AG09309 (cell line): ENCODE measurements at places on chromosomes 5 and 9.

GRCh38 chr9:123984802-123985201 is 26.8 kb upstream of the LHX2 start:
- no peak for DNase-seq

DNA sequence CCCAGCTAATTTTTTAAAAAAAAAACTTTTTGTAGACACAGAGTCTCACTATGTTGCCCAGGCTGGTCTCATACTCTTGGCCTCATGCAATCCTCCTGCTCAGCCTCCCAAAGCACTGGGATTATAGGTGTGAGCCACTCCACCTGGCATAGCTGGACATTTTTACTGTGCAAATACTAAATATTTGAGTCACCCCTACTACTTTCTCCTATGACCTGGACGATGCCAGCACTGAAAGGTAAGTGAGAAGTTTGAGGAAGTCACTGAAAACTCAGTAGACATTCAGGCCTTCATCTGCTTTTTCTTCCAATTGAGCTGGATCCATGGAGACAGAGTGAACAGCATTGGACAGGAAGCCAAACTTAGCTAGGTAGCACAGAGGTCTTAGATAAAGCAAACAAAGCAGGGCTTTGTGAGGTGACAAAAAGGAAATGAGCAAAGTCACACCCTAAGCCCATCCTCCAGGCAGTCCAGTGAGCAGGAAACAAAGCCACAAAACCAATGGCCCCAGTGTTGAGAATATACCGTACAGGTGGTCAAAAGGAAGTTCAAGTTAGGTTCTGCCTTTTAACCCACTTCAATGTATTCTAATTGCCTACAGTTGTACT is 192.6 kb upstream of the RASA1 start:
- DNase-seq = no peak

DNA sequence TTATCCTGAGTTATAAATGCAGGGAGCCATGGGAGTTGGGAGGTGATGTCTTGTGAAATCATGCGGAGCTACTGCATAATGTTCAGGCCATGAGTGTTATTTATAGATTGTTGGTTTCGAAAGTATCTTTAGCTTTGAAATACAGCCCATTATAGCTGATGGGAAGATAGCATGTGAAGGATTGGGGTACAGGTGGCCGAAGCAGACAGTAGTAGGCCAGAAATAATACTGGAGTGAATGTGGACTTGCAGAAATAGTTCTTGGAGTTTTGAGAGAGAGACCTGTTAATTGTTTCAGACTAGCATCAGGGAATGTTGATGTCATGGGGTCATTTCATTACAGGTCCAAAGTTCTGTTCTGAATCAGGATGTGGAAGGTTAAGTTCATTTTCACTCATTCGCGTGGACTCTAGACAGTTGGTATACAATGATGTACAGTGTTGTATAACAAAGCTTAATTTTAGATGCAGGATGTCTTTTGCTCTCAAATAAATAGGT is 3.8 kb downstream of the ATP6V1G1 start:
- no peak for DNase-seq

DNA sequence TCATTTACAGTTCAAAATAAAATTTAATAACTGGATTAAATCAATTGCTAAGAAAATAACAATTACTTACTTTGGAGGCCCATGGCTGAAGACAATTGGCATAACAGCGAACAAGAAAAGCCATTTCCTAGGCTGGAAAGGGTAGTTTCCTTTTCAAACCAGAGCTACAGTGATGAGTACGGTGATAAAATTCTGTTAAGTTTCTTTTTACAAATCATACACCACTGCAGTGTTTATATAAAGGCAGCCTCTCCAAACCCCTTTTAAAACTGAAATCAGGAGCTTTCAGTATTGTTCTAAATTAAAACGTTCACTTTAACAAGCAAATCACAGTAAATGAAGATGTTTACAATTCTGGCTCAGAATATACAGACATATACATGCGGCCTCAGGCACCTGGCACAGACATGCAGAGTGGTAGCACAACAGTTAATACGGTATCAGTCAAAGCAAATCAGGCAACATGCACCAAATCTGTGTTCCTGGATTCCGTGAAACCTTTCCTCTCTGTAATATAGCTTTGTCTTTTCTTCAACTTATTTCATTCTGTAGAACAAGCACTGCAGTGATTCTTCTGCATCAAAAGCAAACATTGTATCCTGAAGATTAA is 102.9 kb downstream of the RAPGEF6 start:
- no peak for DNase-seq
